ENCODE measurements at places on chromosomes 11 and 22. TPM values are rescaled to one million over a fixed set of nuclear protein-coding genes. Genes with fewer than 3 reads are reported as not detected.

PGA3 gene
- total RNA-seq: not detected

DNA sequence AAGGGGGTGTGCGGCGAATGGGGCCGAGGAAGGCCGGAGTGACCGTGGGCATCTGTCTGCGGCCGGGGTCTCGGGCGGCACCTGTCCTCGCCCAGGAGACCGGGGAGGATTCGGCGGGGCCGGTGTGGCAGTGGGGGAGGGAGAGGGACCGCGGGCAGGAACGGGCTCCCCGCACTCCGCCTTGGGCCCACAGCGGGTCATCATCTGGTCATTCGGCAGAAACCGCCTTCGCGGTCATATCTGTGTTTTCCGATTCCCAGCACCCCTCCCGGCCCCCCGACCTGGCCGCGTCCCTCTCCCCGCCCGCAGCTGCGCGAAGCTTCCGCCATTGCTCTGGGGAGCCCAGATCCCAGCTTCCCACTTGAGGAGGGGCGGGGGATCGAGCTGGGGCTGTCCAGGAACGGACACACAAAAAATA is 824 bp upstream of the CBX6 start:
- DNase-seq: peak; percentile 67

DNA sequence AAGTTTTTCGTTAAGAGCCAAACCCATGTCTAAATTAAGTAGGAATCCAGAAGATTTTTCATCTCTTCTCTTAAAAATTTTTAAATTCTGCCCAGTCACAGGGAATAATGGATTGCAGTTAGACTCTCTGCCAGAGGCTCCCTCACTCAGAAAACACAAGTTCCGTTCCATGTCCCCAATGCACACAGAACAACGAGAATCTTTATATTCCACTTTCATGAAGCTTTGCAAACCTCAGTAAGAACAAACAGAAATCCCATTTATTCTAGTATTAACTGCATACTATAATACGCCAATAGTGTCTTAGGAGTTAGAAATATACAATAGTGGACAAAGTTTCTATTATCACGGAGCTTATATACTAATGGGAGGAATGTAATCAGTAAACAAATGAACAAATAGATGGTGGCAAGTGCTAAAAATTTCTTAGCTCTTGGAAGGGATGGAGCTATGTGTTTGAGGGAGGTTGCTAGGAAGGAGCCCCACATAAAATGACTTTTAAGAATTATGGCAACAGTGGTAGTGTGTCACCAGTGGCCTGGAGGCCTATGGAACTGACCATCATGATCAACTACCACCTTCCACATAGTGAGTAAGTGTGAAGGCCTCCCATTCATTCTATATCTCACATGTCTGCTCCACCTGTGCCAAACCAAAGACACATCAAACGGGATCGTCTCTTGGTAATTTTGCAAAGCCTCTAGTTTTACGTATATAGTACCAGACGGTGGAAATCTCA is 24.9 kb downstream of the PICALM start:
- no peak for DNase-seq

DNA sequence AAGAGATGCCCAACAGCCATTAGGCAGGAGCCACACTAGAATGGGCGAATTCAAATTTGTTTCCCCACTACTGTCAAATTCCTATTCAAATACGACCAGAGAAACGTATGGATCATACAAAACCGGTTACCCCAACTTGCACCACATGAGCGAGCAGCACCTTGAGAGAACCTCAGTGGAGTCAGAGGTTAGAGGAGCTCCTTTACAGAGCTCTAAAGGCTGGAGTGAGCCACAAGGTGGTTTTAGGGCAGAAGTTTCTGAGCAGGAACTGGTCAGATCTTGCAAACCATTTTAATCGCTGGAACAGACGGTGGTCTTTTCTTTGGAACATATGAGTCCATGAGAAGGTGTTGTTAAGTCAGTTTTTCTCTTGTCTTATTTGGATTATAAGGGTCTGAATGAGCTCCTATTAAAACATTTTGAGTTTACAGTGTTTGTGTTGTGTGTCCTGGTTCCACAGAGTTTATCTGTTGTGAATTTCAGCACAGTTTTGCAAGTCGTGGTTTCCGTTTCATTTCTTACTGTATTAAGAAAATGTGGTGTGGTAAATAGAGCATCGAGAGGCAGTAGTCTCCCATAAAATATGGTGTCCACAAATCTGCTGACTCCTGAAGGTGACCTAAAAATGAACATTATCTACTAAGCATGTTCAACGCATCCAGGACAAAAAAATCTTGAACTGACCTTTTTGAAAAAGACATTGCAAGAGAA is 471.7 kb downstream of the NTM start:
- no peak for DNase-seq

DNA sequence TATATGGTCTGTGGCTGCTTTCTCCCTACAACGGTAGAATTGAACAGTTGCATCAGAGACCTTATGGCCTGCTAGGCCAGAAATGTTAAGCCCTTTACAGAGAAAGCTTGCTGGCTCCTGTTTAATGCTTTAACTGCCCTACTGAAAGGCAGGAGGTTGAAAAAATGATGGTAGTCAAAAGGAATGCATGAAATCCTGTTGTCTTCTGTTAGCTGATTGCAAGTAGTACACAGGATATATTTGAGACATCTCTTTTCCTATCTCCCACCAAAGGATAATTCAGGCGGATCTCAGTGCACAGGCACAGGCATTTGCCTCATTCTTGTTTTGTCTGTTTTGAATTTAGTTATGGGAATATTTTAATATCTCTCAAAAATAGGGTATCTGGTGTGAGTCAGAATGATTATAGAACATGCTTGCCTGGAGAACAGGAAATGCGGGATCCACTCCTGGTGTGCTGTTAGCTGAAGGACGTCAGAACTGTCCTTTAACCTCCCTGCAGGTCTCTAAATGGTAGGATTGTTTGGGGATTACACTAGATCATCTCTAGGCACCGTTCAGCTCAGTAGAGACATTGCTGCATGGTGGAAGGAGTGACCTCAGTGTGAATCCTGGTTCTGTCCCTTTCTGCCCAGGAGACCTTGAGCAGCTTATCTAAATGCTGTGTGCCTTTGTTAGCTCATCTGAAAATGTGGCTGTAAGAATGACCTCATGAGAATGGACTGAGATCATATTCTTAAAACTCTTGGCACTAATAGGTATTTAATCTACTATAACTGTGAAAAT is 49.5 kb downstream of the PACS1 start:
- no peak for DNase-seq

- no peak for DNase-seq
Observed at GRCh38 chr11:45048870-45049691, 97.4 kb upstream of the PRDM11 start.

All from psoas muscle (tissue), 8 donors.